ENCODE measurements at places on chromosomes 16 and 17. TPM values are rescaled to one million over a fixed set of nuclear protein-coding genes. Genes with fewer than 3 reads are reported as not detected.

DNA sequence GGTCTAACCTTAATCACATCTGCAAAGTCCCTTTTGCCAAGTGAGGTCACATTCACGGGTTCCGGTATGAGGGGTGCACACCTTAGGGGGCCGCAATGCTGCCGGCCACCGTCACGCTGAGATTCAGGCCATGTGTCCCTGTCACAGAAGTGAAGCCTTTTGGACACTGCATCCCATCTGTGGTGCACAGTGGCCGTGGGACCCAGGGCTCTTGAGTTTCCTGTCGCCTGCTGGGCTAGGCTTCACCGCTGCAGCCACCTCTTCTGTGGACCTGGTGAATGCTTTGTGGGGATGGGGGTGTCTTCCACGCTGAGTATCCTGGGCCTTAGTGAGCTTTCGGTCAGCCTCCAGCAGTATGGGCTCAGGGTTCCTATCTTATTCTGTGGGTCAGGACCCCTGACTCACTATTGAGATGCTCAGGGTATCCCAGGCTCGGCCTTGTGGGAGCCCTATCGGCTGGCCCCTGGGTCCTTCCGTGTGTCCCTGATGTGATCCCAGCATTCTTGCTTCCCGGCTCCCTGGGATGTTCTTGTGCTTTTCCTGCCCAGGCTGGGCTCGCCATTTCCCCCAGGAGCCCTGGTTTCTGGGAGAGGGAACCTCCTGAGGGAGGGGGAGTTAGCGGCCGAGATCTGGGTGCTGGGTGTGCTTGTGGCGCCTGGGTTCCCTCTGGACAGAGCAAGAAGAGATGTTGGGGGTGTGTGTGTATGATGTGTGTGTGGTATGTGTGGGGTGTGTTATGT lies 4.9 kb upstream of the SLC38A10 start:
- DNase-seq, result no peak

DNA sequence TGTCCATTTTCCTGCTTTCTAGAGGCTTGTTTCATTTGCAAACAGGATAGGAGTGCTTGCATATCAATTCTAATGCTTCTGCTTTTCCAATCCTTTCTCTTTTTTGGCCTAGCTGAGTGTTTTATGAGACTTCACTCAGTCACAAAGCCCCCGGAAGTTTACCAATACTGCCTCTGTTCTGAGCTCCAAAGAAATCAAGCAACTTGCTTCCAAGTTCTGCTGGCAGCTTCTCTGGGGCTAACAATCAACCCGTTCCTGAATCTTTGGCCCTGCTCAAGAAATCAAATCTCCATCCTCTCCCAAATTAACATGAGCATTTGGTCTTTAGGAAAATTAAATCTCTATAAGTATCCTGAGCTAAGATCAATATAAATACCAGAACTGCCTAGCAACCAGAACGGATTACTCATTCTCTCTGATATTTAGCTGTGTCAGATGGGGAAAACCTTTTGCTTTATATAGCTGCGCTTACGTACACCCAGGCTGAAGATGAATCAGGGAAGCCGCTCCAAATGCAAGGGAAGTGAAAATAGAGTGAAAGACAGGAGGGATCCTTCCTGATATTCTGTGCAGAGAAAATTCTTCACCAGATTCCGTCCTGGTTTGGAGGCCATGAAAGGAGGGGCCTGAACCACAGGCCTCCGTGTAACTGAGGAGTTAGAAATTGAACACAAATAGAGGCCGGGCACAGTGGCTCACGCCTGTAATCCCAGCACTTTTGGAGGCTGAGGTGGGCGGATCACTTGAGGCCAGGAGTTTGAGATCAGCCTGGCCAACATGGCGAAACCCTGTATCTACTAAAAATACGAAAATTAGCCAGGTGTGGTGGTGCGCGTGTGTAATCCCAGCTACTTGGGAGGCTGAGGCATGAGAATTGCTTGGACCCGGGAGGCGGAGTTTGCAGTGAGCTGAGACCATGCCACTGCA lies 23.3 kb upstream of the GRB2 start:
- DNase-seq, result no peak

GRCh38 chr17:6509031-6509771 lies 47.2 kb downstream of the PITPNM3 start:
- no peak for DNase-seq

- DNase-seq, result no peak
Measured at GRCh38 chr17:50829332-50829731, 6.1 kb upstream of the WFIKKN2 start.

The PABPN1L gene
- not detected for polyA plus RNA-seq
